ENCODE measurements at places on chromosomes 1 and 21. TPM values are rescaled to one million over a fixed set of nuclear protein-coding genes. Genes with fewer than 3 reads are reported as not detected.
A peak's percentile ranks its signal among the peaks of the same experiment; 100 is the strongest.

DNA sequence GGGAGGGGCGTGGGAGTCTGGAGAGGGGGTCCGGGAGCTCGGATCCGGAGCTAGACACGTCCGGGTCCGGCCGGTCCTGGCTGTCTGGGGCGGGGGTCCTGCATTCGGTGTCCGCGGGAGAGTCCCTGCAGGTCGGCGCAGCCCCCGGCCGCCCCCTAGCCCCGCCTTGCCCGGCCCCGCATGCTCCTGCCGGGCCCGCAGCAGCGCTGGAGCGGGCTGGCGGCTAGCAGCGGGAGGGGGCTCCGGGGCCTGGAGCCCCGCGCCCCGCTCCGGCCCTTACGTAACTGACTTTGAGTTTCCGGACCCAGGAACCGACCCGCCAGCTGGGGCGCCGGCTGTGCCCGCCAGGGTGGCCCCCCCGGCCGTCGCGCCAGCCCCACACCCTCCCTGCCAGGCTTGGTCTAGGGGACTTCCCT, 26.9 kb upstream of the EPB41 start:
- DNase-seq = no peak

GRCh38 chr1:64847666-64848065, 102.8 kb downstream of the RAVER2 start:
- no peak for DNase-seq

The SH3D21 gene
- 1.8 TPM for polyA plus RNA-seq

GRCh38 chr1:118360817-118361216, 175.8 kb upstream of the SPAG17 start:
- DNase-seq = no peak

The MORC3 gene
- 21.4 TPM for polyA plus RNA-seq

- DNase-seq = no peak
Measured at GRCh38 chr1:36322786-36323635, 434 bp downstream of the EVA1B start.

- no peak for DNase-seq
Measured at GRCh38 chr1:187762118-187762517, 933.4 kb downstream of the PLA2G4A start.

The OR10X1 gene
- polyA plus RNA-seq = not detected

The NT5C1A gene
- 0.27 TPM for polyA plus RNA-seq

DNA sequence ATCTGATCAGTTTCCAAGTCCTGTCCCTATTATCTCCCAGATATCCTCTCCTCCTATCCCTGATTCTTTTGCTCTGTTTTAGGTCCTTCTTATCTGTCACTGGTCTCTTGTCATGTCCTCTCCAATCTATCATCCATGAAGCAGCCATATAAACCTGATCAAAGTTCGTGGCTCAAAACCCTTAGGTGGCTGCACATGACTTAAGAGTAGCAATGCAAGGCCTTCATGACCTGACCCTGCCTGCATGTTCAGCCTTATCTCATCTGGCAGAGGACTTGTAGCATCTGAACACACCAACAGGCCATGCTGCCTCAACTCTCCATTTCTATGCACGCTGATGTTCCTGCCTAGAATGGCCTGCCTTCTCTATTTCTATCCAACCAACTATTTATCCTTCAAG, 65.2 kb downstream of the NOS1AP start:
- no peak for DNase-seq

- no peak for DNase-seq
Measured at GRCh38 chr1:153561466-153561985, 4.1 kb downstream of the S100A2 start.

The C1orf87 gene
- polyA plus RNA-seq = not detected

DNA sequence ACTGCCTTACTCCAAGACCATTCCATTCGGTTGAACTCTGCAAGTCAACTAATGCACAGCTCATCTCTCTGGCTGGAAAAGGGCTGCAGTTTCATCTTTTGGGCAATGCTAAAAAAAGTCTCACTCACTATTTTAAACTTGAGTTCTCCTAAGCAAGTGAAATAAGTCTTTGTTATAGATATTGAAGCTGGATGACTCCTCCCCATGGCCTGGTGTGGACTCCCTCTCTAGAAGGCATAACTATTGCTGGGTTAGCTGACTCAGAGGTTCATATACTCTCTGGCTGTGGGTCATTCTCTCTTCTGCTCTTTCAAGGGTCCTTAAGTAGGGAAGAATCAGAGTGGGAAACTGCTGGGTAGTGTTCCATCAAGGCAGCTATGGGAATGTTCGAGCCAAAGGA, 88.0 kb downstream of the XCL2 start:
- no peak for DNase-seq

- no peak for DNase-seq
Measured at GRCh38 chr21:34797921-34798535, 129.2 kb downstream of the CLIC6 start.

The CYP4X1 gene
- polyA plus RNA-seq = 1.8 TPM

- no peak for DNase-seq
Measured at GRCh38 chr21:42467140-42467983, 28.7 kb downstream of the RSPH1 start.

- no peak for DNase-seq
Measured at GRCh38 chr1:42748021-42748420, 8.0 kb upstream of the CLDN19 start.

DNA sequence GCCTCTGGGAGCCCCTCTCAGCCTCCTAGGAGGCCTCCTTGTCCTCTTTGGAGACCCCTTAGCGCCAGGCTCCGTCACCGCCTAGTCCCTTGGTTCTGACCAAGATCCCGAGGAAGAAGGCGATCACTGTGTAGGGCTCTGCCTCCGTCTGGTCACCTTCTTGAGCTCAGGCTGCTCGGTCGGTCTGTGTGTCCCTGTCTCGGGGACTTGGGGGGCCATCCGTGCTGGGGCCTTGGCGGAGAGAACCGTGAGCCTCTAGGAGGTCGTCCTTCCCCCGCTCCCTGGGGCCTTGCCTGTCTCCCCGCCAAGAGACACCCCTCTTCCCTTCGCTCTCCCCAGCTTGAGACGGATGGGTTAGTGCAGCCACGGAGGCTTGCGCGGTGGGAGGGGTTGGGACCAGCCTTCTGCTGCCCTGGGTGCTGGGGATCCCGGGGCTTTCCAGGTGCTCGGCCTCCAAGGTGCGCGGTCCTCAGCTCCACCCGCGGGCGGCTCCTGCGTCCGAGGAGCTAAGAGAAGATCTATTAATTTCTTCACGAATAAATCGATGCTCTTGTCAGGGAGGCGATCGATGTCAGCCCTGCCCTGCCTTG, 701 bp upstream of the INSRR start:
- DNase-seq = no peak

DNA sequence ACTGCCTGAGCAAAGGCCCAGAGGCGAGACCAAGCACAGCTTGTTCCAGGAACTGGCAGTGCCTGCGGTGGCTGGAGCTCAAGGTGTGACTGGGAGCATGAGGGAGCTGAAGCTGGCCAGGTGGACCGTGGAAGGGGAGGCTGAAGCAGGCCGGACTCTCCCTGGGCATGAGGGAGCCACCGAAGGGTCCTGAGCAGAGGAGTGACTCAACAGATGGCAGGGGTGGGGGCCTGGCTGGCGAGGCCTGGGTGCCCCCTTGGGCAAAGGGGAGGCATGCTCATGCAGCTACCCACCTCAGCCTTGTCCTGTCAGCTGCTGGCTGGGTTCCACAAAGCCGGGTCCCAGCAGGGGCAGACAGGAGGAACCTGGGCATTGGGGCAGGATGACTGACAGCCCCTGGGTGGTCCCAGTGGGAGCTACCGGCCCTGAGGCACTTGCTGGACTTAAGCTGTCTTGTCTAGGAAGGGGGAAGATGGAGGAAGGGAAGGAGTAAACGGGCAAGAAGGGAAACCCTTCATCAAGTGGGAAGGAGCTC, 118.9 kb downstream of the LACTBL1 start:
- no peak for DNase-seq

DNA sequence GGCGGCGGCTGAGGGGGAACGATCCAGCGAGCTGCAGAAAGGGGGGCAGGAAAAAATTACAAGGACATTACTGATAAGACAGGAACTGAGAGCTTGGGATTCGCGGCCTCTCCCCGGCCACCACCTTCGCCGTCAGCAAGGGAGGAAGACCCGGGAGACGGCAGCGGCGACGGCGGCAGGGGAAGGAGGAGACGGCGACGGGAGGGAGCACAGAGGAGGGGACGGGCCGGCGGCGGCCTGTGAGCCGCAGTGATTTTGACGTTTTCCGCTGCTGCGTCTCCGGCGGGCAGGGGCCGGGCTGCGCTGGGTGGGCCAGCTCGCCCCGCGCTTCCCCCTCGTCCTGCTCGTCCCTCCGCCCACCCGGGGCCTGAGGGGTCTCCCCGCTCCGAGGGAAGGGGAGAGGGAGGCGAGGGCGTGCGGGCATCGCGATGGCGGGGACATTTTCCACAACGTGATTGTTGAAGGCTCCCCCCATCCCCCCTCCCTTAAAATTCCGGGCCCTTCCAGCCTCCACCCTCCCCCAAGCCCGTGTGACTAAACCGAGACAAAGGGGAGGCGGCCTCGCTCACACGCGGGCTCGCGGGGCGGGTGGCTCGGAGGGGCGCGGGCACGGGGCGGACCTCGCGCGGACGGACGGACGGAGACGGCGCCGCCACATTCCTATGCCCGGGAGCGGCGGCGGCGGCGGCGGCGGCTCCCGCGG, 407 bp downstream of the CAMSAP2 start:
- peak; percentile 55 for DNase-seq

DNA sequence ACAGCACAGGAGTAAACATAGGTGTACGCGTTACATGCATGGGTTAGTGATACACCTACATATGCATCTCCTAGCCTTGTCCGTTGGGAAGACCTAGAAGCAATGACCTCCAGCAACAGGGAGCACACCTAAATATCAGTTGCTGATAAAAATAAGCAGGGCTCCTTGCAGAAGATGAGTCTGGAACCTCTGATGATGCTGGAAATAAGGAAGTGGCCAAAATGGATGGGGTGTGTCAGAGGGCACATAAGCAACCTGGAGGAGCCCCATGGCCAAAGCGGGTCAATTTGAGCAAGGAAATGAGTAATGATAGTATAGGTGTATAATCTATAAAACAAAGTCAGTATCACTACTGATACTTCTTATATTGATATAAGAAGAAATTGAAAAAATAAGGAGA, 13.7 kb downstream of the ADARB1 start:
- no peak for DNase-seq

GRCh38 chr1:181124291-181124751, 35.8 kb downstream of the IER5 start:
- no peak for DNase-seq

Measured in urinary bladder (tissue), 4 donors.